ENCODE measurements at places on chromosomes 13 and 19.

DNA sequence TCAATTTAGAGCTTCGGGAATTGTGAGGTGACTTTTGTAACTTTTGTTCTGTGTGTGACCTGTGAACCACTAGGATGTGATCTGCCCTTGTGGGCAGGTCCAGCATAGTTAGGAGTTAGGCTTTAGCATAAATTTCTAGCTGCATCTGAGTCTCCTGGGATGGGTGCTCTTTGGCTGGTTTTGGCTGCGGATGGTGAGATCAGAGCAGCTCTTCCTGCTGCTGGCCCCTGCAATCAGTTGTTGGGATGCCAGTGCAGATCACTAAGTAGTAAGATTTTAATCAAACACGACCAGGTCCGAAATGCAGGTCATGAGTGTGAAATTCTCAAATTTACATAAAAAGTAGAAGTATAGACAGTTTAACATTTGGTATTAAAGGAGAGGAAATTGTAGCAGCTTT is 8.5 kb downstream of the CEBPG start:
- no peak for DNase-seq

- DNase-seq, result no peak
Observed at GRCh38 chr19:36225219-36225892, 10.4 kb downstream of the ZNF146 start.

- DNase-seq, result no peak
Observed at GRCh38 chr19:33400856-33401682, 27.6 kb downstream of the CEBPG start.

DNA sequence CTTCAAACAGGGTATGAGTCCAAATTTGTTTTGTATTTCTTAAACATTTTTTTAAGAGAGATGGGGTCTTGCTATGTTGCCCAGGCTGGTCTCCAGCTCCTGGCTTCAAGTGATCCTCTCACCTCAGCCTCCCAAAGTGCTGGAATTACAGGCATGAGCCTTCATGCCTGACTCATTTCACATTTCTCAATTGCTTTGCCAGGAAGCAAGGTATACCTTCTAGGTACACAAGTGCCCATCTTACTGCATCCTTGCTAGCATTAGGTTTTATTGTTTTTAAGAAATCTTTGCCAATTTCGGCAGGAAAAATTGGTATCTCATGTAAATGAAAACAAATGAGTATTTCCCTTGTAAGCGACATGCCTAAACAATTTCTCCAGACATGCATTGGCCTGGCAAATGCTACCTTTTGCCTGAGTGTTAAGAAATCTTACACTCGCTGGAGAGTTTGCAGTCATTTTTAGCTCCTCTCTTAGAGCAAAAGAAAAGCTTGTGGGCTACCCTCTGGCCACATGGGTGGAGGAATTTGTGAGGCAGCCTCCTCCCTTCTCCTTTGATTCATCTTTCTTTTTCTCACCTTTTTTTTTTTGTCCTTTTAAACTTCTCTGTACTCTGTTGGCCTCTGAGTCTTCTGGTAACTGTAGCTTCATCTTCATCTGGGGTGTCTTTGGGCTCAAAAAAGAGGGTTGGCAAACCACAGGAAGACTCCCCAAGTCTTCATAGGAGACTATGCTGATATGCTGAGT is 33.0 kb downstream of the ACTL9 start:
- no peak for DNase-seq

GRCh38 chr19:28009696-28010095 is 1203.3 kb downstream of the UQCRFS1 start:
- DNase-seq, result peak; percentile 90

- DNase-seq, result no peak
Observed at GRCh38 chr13:22061371-22061805, 390.5 kb downstream of the FGF9 start.

DNA sequence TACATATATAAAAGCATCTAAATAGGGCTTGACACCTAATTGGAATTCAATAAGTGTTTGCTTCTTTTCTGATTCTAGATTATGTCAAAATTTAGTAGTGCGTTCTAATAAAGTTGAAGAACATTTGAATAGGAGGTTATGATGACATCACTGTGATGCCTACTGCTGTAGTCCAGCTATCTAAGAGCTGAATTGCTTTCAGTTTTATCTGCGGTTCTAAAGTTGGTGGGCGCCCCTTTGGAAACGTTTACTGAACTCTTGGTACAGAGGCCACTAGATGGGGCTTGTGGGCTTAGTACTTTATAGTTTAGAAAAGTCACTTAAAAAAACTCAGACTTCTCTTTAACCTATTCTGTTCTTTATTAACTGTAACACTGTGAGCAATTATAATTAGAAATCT is 776.9 kb downstream of the GPC5 start:
- no peak for DNase-seq

DNA sequence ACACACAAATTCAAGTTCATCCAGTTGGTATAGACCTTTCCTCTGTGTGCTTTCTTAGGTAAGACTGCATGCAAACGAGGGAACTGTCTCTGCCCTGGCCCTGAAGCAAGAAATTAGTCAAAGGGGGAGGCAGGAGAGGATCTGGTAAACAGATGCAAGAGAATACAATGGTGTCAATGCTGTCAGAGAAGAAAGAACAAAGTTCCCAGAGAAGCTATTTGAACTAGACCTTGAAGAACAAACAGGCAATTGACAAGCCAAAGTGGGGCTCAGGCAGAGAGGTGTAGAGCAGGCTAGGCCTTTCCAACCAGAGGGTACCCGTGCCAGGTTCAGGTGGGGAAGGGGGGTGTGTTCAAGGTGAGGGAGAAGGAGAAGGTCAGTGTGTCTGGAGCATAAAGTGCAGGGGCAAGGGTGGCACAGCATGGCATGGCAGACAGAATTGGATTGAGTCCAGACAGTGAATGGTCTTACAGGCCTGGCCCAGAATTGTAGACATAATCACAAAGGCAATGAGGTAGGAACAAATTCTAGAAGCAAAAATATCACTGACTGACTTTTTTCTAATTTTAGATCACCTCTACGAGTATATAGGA is 95.0 kb upstream of the STARD13 start:
- DNase-seq, result no peak

- DNase-seq, result no peak
Observed at GRCh38 chr13:98448642-98448928, 128.3 kb downstream of the STK24 start.

DNA sequence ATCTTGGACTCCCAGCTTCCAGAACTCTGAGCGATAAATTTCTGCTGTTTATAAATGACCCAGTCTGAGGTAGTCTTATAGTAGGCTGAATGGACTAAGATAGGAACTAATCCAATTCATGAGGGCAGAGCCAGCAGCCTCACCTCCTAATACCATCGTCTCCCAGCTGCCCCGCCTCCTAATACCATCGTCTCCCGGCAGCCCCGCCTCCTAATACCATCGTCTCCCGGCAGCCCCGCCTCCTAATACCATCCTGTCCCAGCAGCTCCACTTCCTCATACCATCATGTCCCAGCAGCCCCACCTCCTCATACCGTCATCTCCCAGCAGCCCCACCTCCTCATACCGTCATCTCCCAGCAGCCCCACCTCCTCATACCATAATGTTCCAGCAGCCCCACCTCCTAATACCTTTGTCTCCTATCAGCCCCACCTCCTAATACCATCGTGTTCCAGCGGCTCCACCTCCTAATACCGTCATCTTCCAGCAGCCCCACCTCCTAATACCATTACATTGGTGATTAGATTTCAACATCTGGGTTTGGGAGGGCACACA is 2.4 kb upstream of the ARGLU1 start:
- DNase-seq, result no peak

- DNase-seq, result no peak
Observed at GRCh38 chr13:71939186-71939585, 72.2 kb upstream of the DACH1 start.

GRCh38 chr19:480016-480855 is 16.1 kb upstream of the MADCAM1 start:
- DNase-seq, result no peak

DNA sequence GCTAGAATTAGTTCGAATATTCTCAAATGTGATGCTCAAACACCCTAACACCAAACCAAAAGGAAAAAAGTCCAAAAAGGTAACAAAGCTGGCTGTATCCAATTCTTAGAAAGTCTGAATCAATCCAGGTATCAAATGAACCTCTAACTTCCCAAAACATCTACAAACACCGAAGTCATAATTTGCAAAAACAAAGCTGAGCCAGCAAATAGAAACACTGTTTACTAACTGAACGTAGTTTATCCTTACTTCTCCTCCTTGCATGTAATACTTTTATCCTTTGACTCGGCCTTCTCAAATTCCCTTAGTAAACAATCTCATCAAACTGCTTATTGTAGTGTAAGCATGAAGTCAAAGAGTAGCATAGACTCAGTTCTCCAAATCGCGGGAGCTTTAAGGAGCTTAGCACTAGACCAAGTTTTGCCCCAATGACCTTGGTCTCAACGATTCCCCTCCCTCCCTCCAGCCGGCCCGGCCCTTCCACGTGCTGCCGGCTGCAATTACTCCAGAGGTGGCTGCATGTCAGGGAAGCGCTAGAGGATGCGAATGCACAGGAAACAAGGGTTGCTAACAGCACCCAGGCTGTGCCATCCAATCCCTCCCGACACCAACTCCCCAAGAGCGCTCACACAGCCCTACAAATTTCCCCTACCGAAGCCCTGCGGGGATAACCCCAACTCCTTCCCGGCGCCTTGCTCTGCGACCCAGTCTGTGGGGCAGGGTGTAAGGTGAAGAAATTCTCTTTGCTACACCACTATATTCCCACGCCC is 693 bp downstream of the XPO4 start:
- DNase-seq, result no peak

DNA sequence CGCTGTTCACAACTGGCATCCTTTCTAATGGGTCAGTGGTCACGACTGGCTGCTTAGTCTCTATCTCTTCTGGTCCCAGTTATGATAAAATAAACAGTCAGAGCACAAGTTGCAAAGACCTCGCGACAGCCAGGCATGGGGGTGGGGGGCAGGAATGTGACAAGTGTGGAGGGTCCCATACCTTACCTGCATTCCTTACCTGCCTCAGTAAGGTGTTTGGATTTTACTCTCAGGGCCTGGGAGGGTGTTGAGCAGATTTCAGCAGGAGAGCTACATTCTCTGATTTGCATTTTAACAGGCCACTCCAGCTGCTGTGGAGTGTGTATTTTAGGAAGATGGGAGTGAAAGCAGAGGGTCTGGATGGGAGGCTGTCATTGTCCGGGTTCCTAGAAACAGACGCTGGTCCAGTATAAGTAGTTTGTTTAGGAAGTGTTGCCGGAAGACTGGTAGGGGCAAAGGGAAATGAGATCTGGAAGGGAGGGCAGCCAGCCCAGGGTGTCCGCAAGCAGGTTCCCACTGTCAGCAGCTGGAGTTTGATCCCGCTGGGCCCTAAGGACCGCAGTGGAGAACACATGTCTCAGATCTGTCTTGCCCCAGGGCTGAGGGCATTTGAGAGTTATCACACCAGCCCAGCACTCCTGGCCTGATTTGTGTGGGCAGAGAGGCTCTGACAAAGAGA is 920.0 kb downstream of the UQCRFS1 start:
- DNase-seq, result no peak

DNA sequence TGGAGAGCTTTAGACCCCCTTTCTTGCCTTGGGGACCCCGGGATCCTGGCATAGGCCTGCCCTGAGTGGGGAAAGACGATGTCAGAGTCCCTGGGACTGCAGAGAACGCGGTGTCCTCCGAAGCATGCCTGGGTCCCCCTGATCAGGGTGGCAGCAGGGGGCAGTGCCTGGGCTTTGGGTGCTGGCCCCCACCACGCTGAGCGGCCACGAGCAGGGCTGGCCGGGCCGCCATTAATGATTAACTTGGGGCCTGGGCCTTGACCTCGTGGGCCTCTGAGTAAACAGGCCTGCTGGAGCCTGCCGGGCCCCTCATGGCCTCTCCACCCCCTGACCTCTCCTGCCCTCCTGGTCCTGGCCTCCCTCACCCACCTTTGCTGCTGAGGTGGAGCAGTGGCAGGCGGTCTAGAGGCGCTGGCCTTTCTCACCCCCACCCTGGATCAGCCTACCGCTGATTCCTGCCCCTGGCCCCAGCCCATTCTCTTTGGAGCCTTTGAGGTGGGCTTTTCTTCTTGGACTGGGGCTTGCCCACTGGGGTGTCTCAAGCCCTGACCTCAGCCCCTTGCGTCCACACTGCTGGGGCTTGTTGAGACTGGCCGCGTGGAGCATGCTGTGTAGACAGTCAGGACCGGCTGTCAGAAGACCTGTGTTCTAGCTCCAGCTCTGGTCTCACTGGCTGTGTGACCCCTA is 26.3 kb downstream of the CEBPA start:
- DNase-seq, result no peak

DNA sequence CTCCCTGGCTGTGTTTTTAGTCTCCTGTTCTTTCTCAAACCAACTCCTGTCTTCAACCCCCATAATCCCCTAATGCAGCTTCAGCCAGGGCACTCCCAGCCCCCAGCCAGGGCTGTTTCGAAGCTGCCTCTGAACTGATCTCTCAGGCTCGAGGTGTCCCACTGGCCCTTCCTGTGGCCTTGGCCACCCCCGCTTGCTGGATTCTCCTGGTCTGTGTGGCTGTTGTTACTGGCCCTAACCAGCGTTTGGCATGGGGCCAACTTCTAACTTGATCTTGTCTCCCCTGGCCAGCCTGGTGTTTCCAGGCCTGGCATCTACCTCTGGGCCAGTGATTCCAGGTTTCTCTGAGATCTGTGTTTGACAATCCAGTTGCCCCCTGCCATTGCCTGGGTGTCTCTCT is 11.0 kb downstream of the XAB2 start:
- DNase-seq, result no peak

- DNase-seq, result no peak
Observed at GRCh38 chr13:40330950-40331349, 335.5 kb downstream of the FOXO1 start.

GRCh38 chr13:111521030-111521429 is 200.6 kb downstream of the TEX29 start:
- DNase-seq, result no peak

GRCh38 chr19:39277598-39277997 is 9.4 kb downstream of the IFNL2 start:
- DNase-seq, result no peak

GRCh38 chr13:113972451-113973217 is 1.2 kb downstream of the C13orf46 start:
- no peak for DNase-seq

- DNase-seq, result no peak
Observed at GRCh38 chr19:32475141-32476031, 69.8 kb downstream of the DPY19L3 start.

DNA sequence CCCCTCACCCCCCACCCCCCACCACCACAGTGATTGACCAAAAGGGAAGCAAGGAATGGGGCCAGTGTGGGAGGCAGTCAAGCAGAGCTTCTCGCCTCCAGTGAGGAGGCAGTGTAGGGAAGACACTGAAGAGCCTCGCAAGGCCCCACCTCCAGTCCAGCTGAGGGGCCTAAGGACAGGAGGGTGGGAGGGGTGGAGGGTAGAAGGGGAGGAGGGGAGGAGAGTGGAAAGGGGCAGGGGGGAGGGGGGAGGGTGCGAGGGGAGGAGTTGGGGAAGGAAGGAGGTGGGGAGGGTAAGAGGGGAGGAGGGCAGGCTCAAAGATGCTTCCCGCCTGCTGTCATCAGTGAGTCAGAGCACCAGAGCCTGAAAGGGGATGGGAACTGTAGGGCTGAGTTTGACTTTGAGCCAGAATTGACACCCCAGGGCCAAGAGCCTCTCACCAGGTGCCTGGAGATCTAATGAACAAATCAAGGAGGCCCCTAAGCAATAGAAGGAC is 786.2 kb downstream of the UQCRFS1 start:
- DNase-seq, result no peak

- no peak for DNase-seq
Observed at GRCh38 chr13:35179494-35179893, 237.4 kb downstream of the NBEA start.

GRCh38 chr19:51944798-51945552 is 17.7 kb downstream of the ZNF613 start:
- no peak for DNase-seq

- no peak for DNase-seq
Observed at GRCh38 chr19:31402529-31403316, 53.5 kb upstream of the TSHZ3 start.
